ENCODE measurements at places on chromosomes 6 and 20.

- DNase-seq, result no peak
These were observed 611 bp downstream of the EPB41L2 start for GRCh38 chr6:131062241-131063027.

DNA sequence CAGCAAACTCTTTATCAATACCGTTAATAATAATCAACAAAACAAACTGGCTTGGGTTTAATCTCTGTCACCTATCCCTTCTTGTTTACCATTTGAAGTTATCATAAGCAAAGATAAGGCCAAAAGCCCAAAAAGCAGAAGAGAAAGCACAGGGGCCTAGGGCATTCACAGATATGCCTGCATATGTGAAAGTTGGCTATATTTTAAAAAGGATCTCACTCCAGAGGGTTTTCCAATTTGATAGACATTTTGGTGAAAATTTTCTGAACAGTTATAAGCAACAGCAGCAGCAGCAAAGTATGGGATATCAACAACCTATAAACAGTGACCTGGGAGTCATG is 101.1 kb downstream of the ATXN1 start:
- DNase-seq, result no peak

- DNase-seq, result no peak
These were observed 46.3 kb downstream of the MCM8 start for GRCh38 chr20:5996765-5997164.

DNA sequence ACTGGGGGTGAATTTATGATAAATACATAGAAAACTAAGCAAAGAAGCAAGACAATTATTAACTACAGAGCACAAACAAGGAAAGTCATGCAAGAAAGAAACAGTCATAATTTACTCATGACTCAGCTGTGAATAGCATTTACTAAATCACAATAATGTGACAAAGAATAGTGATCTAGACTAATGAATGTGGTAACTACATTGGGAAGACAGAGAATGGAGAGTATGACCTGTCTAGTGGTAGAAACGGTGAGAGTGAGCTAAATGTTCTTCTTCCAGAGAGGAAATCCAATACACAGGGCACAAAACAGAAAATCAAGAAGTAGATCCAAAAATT is 153.5 kb upstream of the DST start:
- no peak for DNase-seq

GRCh38 chr6:138246650-138247440 is 28.6 kb upstream of the PBOV1 start:
- DNase-seq, result no peak

- no peak for DNase-seq
These were observed 801 bp downstream of the SRC start for GRCh38 chr20:37346535-37347346.

DNA sequence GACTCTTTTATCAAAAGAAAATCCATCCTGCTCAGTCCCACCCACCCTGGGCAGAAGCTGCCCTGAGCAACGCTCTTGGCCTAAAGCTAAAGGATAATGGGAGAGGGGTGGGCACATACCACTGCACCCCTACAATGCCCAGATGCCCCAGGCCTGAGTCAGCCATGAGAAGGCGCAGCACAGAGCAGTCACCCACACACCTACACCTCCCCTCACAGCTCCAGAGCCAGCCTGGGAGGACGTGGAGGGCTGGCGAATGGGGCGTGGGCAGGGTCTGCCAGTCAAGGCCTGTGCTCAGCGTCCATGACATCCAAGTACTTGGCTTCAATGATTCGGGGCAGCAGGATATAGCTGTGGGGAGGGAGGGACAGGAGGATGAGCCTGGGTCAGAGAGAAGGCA is 11.5 kb downstream of the SLC4A11 start:
- no peak for DNase-seq

- peak; percentile 9 for DNase-seq
These were observed 25.4 kb upstream of the NOP56 start for GRCh38 chr20:2626853-2627541.

DNA sequence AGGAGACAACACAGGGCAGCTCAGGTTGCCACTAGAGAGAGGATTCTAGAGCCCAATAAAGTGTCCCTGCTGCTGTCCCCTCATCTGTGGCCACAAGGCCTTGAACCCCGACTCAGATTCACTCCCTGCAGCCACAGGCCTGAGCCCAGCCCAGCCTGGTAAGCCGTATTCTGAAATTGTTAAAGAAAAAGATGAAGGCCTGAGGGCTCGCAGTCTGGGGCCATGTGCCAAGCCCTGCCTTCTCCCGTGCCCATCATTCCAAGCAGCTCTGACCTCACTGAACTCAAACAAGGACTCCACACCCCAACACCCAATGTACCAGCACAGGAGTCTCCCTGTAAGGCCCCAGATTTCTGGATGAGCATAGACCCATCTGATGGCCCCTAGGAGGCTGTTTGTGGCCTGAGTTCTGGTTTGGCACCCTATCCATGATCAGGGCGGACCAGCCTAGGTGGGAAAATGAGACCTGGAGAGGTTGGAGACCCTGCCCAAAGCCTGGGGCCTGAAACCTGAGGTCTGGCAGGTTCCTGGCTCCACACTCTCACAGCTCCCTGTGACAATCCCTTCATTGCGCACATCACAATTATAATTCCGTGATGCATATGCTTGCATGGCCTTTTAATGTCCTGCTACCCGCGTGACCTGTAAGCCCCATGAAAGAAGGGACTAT is 62.0 kb upstream of the TOP1 start:
- no peak for DNase-seq

DNA sequence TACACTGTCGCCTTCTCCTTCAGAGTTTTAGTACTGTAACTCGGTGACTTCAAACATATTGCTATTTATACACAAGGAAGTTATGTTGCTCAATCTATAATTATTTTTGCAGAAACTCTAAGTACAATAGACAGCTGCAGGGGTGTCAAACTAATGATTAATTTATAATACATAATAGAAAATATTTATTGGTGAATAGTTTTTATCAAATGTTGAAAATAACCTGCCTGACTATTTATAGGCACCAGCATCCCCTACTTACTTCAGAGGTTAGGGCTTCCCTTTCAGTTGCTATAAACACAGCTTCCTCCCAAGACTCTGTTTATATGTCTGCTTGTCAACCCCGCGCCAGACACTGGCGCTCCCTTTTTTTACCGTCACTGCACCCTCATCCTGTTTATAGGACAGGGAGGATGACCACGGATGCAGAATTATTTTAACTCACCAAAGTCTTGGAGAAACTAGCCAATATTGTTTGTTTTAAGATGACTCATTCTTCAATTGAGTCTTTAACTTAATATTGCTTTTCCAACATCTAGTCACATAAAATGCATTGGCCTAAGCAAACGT is 225.0 kb downstream of the ALDH8A1 start:
- no peak for DNase-seq

GRCh38 chr6:3879194-3879952 is 30.2 kb downstream of the FAM50B start:
- no peak for DNase-seq

DNA sequence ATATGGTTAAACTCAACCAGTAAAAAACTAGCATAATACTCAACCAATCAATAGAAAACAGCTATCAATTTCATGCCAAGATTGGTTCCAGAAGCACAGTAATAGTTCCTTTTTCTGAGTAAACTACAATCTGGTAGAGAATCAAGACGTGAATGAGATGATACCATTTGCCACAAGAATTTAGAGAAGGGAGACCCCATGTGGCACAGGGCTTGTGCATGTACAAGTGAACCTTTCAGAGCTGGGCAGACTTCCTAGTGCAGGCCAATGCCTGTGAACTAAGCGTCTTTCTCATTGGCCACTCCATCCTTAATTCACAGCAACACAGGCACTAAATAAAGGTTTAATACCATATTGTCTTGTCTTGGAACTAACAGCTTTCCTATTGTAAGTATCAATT is 213.5 kb downstream of the RFPL4B start:
- no peak for DNase-seq

DNA sequence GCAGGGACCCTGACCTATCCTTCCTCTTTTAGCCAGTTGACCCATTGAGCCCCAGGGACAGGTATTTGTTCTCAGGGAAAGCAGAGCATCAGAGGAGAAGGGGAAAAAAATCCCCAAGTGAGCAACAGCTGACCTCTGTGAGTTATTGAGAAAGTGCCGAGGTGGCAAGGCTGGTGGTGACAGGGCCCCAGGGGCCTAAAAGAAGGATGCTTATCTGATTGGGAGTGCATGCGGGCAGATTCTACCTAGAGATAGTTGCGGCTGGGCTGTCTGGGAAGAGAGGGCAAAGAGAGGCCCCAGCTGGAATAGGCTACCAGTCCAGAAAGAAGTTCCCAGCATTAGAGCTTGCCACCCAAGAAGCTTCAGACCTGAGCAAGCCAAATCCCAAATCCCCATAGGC is 26.5 kb upstream of the MAFB start:
- DNase-seq, result no peak

GRCh38 chr20:5657190-5657875 is 92.9 kb upstream of the SHLD1 start:
- peak; percentile 97 for DNase-seq

GRCh38 chr6:26221186-26221585 is 134.0 kb downstream of the HFE start:
- no peak for DNase-seq

- DNase-seq, result no peak
These were observed 35.8 kb downstream of the ZBTB46 start for GRCh38 chr20:63795178-63795830.

- peak; percentile 37 for DNase-seq
These were observed 642.6 kb downstream of the KIF16B start for GRCh38 chr20:15930311-15931305.

DNA sequence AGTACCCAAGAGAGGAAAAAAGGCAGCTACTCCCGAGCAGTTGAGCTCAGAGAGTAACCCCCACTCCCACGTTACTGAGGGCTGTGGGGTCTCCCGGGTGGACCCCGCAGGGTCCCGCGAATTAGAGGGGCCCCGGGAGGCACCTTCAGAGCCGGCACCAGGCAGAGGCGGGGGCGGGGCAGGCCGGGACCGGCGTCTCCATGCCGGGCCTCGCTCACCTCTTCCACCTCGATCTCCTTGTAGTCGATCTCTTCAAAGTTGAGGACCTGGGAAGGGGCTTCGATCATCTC is 381 bp downstream of the MAP3K7 start:
- no peak for DNase-seq

DNA sequence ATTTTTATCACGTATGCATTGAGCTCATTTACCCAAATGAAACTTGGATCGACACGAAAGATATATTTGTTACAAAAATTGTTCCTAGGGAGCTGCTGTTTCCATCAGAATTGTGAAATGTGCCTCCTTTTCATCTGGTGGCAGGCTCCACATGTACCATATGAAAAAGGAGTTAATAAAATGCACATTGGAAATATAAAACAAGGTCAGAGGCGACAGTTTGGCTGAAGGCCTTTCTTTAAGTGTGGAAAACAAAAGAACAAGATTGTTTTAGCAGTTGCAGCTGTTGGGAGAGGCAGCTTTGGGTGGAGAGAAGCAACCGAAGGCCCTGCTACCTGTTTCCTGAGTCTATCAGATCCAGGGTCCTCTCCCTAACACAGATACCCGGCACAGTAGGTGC is 334.5 kb upstream of the NT5E start:
- DNase-seq, result no peak

GRCh38 chr6:14674458-14674857 is 556.9 kb downstream of the CD83 start:
- DNase-seq, result no peak

GRCh38 chr6:17448165-17448564 is 54.8 kb downstream of the CAP2 start:
- DNase-seq, result peak; percentile 25

- DNase-seq, result no peak
These were observed 52.9 kb upstream of the APCDD1L start for GRCh38 chr20:58568126-58568482.

- DNase-seq, result no peak
These were observed 145.1 kb downstream of the CLIC5 start for GRCh38 chr6:45870531-45870930.

DNA sequence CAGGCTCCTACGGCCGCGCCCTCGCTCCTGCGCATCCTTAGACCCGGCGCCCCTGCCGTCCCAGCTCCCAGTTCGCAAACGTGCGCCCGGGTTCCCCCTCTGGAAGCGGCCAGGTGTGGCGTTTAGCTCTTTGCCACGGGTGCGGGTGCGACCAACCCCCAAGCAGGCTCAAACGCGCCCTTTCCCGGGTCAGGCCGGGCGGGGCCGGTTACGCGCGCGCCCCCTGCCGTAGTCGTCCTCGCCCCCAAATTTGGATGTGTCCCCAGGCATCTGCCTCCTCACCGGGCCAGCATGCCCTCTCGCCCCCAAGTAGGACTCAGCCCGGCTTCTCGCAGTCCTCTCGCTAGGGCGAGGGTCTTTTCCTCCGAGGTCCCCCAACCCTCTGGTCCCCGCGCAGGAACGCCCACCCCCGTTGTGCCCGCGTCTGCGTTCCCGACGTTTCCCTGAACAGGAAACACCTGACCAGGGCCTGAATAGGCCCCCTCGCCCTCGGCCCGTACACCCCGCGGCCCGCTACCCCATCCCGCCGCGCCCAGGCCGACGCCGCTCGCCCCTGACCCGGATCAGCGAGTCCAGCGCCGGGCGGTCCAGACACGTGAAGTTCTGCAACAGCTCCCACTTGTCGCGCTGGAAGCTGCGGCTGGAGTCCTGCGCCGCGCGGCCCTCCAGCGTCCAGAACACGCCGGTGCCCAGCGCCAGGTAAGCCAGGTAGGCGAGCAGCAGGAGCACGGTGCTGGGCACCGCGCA is 520 bp downstream of the KCNK17 start:
- DNase-seq, result no peak

GRCh38 chr6:30211899-30212298 is 1.3 kb downstream of the TRIM26 start:
- no peak for DNase-seq

DNA sequence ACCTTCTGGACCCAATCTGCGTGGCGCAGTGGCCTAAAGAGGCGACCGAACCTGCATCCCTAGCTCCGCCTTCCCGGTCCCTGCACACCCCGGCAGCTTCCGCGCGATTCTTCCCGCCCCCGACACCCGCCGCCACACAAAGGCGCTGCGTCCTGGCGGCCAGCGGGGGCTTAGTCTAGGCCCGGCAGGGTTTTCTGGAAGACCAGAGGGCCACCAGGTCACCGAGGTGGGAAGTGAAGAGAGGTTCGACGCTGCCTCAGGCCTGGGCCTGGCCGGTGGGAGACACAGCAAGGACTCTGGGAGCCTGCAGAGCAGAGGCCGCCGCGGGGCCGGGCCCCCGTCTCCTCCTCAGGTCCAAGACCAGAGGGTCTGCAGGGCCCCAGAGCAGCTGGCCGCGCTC is 154.9 kb downstream of the OR2B2 start:
- DNase-seq, result no peak

GRCh38 chr6:44373787-44374186 is 13.7 kb upstream of the CDC5L start:
- no peak for DNase-seq

DNA sequence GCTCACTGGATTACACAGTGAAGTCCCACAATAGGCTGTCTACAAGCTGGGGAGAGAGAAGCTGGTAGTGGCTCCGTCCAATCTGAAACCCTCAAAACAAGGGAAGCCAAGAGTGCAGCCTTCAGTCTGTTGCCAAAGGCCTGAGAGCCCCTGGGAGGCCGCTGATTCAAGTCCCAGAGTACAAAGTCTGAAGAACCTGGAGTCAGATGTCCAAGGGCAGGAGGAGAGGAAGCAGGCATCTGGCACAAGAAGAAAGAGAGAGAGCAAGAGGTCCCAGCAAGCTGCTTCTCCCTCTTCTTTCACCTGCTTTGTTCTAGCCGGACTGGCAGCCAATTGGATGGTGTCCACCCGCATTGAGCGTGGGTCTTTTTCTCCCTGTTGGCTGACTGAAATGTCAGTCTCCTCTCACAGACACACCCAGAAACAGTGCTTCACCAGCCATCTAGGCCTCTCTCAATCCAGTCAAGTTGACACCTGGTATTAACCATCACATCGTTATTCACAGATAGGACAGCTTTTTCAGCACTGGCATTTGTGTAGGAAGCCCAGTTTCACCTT is 51.2 kb downstream of the CRYBG1 start:
- no peak for DNase-seq

Measured in fibroblast of skin of left quadriceps (primary cell).